ENCODE measurements at places on chromosomes 6 and 20.
A peak's percentile ranks its signal among the peaks of the same experiment; 100 is the strongest.

- DNase-seq, result no peak
Measured at GRCh38 chr6:41670703-41671360, 32.6 kb downstream of the MDFI start.

GRCh38 chr6:22313796-22314195, 17.0 kb upstream of the PRL start:
- DNase-seq, result peak; percentile 14

- DNase-seq, result no peak
Measured at GRCh38 chr6:128186729-128187128, 285.9 kb upstream of the THEMIS start.

DNA sequence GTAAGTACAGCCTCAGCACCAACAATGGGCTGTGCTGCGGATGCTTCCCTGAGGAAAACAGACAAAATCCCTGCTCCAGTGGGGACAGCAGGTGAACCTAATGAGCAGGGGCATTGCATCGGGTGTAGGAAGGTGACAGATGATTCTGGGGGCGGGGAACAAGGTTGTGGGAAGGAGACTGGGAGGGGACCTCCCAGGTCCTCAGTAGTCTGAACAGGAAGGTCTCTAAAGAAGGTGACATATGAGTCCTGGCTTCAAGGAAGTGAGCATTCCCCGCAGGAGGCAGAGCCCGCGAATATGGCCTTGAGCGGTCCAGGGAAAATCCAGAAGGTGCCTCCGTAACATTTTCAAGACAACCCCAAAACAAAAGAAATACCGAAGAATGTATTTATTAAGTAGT, 19.4 kb downstream of the ULBP1 start:
- no peak for DNase-seq
